Stimulated activated CD8-positive, alpha-beta memory T cell treated with anti-CD3 and anti-CD28 coated beads, Interleukin-4, amount 100 ng/mL, for 1 hour (primary cell): ENCODE measurements at places on chromosomes 2 and 18.

GRCh38 chr18:54995421-54996143 lies 36.3 kb upstream of the CCDC68 start:
- no peak for DNase-seq

- no peak for DNase-seq
These were observed 289.6 kb upstream of the RAB6C start for GRCh38 chr2:129689653-129690448.

- DNase-seq, result no peak
These were observed 48.9 kb upstream of the SH3RF3 start for GRCh38 chr2:109080109-109080508.

- no peak for DNase-seq
These were observed 135.5 kb upstream of the FANCL start for GRCh38 chr2:58376592-58376991.

DNA sequence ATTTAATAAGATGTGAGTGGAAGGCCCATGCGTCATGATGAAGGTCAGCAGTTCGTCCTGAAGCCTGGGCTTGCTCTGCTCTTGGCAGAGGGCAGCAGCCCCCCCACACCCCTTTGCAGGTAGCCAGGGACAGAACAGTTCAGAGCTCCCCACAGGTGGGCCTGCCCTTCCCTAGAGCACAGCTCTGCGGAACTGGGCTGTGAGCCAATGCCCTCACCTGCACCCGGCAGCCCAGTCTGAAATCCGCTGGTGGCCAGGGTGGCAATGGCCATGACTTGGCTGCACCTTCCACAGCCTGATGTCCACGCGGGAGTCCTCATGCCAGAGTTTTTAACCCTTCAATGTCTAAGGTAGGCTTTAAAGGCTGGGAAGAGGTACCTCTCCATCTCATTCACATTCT lies 136.7 kb downstream of the ACKR3 start:
- no peak for DNase-seq

DNA sequence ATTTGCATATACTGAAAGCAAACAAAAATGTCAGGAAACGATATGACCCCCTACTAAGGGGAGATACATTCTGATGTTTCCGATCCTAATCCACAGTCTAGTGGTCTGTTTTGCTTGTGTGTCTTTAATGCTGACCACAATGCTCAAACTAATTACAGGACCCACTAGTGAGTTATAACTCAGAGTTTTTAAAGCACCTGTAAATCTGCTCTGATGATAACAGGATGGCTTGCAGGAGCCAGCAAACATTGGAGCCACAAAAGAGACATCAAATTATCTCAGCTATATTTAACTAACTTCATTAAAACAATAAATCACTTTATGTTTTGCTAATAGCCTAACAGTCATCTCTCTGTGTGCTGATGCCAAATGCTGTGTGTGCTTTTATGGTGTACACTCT lies 300.3 kb downstream of the NBAS start:
- DNase-seq, result no peak

GRCh38 chr2:203578759-203579643 lies 43.9 kb upstream of the RAPH1 start:
- no peak for DNase-seq

DNA sequence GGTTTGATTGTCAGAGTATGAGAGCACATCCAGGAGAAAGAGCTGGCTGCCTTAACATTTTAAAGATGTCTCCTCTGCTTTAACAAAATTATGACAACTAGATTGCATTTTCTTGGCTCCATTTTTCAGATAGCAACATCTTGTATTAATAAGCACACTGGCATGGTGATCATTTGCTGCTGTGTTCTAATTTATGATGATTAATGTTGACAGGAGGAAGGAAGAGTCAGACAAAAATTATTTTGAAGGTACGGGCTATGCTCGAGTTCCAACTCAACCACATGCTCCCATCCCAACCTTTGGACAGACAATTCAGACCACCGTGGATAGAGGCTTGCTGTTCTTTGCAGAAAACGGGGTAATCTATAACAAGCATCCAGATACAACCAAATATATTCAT lies 98.2 kb upstream of the TTC39C start:
- no peak for DNase-seq

DNA sequence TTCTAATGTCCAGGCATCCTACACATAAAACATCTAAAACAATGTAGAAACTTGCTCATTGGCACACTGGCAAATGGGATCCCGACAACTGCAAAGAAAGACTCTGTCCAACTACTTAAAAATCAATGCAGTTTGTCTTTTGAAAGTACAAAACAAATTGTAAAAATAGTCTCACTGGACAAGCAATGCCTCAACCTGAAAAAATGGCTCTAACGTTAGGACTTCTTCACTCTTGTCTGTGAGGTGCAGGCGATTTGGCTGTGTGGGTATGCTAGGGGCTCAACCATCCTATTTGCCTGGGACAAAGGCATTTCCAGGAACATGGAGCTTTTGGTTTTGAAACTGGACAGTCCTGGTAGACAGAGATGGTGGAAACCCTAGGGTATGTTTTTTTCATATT lies 10.7 kb downstream of the EFEMP1 start:
- DNase-seq, result no peak

GRCh38 chr2:147325990-147326389 lies 518.8 kb upstream of the ACVR2A start:
- no peak for DNase-seq

DNA sequence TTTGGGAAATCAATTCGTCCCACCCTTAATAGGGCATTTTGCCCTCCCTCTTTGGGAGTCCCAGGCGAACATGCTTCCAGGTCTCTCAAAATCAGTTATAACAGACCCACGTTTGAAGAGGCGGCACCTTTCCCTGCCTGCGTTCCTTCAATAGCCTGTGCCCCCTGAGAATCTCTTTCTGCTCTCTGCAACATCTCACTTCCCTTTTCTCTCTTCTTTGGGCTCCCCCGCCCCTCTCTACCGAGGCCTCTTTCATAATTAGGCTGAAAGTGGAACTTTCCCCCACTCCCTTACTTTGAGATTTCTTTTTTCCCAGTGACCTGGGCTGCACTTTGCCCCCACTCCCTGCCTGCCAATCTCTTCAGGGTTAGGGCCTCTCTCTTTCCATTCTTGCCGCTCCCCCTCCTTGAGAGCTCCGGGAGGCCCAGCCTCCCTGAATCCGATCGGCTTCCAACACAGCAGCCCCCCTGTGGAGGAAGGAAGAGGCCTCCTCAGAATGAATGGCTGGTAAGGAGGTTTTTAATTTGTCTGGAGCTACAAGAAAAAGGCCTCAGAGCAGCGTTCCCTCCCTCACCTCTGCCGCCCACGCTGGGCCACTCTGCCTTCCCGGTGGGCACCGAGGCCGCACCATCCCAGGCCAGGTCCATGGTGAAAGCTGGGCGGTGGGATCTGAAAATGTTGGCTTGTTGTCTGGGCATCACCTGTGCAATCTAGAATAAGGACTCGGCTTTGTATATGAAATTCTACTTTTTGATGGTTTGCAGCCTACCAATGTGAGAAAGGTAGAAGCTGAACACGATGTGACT lies 162.6 kb upstream of the SIX3 start:
- no peak for DNase-seq

DNA sequence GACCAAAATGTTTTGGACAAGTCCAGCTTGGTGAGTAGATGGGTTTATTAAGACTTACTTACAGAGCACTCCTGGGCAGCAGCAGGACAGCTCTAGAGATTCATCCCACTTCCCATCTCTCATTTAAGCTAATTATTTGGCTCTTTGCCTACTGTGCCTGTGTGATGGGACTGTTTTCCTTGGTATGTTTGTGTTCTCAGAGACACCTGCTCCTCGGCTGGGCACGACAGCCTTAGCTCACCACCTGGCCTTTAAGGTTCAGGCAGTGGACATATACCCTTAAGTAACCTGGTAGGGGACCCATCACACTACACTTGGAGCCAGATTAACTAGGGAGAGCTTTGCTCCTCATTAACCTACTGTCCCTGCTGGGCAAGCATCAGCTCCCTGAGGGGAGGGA lies 41.7 kb upstream of the EFEMP1 start:
- no peak for DNase-seq

DNA sequence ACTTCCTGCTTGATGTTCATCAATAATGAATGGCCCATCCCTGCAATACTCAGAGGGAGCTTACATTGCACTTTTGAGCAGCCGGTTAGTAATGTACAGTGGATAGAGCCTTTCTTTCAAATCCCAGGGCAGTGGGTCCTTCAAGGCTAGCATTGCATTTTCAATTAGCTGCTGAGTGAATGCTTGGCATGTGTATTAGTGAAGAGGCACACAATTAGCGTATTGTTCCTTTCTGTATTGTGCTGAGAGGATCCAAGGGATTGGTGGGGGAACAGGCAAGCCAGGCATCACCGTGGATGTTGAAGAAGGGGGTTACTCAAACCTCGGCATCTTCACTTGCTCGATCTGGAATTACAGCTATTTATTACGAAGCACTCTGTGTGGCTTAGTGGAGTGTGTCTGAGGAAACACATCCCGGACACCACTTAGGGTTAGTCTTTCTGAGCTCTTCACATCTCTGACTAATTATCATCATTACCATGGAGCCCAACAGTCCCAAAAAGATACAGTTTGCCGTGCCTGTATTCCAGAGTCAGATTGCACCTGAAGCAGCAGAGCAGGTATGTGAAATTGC lies at the start of gene PPP1R1C:
PPP1R1C (plus strand) TSS at position 222 of the 574 bp plus-strand sequence; CDS start at position 480, 258 bp downstream.
- DNase-seq, result no peak

- DNase-seq, result no peak
These were observed 2.4 kb upstream of the LPIN1 start for GRCh38 chr2:11743846-11744553.

DNA sequence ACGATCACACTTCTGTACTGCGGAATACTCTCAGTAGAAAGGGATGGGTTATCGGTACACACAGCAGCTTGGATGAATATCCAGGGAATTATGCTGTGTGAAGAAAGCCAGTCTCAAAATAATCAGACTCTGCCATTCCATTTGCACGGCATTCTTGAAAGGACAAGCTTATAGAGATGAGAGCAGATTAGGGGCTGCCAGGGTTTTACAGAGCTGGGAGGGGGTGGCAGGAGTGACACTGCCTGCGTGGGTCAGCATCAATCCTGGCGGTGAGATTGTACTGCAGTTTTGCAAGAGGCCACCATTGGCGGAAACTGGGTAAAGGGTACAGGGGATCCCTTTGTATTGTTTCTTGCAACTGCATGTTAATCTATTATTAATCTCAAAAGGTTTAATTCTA lies 16.6 kb downstream of the KCNG2 start:
- DNase-seq, result no peak

DNA sequence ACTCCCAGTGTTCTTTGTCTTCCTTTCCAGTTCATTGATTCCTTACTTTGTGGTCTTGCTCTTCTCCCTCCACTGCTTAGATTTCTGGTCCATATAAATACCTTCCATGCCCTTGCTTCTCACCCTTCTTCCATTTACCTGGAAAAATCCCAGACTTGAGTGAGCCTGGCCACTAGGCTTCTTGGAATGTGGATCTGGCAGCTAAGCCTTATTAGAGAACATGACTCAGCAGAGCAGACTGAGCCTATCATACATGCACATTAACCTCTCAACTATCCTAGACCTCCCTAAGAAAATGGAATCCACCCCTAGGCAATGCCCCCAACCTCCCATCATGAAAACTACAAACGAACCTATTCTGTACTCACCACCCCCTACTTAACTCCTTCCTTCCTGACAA lies 127.7 kb downstream of the RHBDD1 start:
- DNase-seq, result no peak
